ENCODE measurements at places on chromosomes 6 and 20.

DNA sequence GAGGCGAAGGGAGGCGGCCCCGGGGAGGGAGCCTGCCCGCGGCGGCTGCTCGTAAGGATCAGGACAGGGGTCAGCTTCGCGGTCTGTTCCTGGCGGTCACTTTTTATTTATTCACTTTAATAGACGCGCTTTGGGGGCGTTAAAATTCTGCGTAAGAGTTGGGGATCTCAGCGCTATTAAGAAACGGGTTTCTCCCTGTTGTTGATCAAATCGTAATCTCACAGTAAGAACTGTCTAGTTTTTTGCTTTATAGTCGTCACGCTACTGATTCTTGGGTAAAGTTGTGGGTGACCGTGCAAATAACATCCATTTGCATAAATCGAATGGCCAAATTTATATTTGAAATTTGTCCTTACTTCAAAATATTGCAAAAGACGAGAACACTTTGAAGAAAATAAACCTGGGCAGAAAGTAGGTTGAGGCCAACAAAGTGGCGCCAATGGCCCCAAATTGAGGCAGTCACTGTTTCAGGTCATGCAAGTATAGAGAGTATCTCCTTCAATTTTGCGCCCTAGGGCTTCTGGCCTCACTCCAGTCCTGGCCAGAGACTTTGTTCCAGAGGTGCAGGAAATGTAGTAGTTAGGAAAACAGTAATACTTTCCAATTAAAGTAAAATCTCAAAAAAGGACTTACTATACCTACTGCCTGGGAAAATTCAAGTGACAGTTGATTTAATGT is 963 bp upstream of the RMND1 start:
- no peak for DNase-seq

DNA sequence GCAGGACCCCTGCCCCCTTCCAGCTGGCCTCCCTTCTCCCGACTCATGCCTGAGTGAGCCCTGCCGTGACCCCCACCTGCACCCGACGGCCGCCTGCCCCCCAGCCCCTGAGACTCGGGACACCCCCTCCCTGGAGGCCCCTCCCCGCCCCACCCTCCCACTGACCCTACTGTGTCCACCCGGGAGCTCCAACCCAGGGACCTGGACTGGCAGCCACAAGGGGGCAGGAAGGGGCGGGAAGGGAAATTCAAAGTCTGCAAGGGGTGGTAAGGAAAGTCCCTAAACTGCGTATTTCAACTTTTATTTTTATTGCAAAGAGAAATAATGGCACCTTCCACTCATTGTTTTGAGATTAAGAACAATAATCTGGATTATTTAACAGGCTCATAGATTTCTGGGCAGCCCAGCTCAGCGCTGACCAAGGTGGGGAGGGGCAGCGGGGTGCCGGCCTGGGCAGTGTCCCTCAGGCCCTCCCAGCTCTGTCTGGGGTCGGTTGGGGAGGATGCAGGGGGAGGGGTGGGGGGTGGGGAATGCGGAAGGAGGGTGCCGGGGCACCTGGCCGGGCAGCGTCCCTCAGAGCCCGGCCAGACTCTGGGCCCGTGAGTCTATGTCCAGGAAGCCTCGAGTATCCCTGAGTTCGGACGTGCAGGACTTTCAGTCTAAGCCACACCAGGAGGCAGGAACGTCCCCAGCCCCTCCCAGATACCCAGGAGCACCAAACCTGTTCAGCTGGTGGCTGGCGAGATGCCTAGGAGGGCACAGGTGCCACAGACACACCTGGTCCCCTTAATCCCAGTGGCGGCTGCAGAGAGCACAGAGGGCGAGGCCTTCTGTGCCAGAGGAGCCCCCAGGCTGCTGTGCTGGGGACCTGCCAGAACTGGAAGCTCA is 1.3 kb upstream of the PTK6 start:
- peak; percentile 6 for DNase-seq

- no peak for DNase-seq
These were observed 68.1 kb upstream of the SLC4A11 start for GRCh38 chr20:3307078-3307477.

DNA sequence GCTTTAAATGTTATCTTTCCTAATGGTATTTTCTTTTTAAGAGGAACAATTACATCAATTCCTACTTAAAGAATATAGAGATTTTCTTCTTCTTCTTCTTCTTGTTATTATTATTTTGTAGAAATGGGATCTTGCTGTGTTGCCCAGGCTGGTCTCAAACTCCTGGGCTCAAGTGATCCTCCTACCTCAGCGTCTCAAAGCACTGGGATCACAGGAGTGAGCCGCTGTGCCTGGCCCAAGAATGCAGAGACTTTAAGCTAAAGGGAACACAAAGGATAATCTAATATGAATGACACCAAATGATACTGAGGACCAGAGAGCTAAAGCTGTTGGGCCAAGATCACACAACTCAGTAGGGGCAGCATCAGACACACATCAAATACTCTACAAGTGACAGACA is 87.4 kb upstream of the FOXQ1 start:
- no peak for DNase-seq

- no peak for DNase-seq
These were observed 328.1 kb downstream of the NKAIN2 start for GRCh38 chr6:124131779-124132178.

GRCh38 chr6:112799889-112800288 is 452.8 kb downstream of the RFPL4B start:
- DNase-seq, result no peak

- DNase-seq, result peak; percentile 74
These were observed 238.5 kb downstream of the FARS2 start for GRCh38 chr6:5499644-5500306.

- DNase-seq, result no peak
These were observed 641.6 kb upstream of the AGPAT4 start for GRCh38 chr6:161915456-161915964.

DNA sequence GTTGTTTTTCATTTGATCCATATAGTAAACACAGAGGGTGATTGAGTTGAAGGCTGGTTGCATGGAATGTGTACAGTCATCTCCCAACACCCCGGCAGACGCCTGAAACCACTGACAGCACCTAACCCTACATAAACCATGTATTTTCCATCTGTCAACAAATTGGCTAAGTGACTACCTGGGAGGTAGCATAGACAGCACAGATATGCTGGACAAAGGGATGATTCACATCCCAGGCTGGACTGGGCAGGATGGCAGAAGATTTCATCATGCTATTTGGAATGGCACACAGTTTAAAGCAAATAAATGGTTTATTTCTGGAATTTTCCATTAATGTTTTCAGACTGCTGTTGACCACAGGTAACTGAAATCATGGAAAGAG is 4.4 kb upstream of the VIP start:
- no peak for DNase-seq

GRCh38 chr20:38307371-38308046 is 3.6 kb downstream of the BPI start:
- DNase-seq, result no peak

- DNase-seq, result no peak
These were observed 22.9 kb downstream of the SAYSD1 start for GRCh38 chr6:39092124-39092523.
